ENCODE measurements at places on chromosomes 2 and 18.
A peak's percentile ranks its signal among the peaks of the same experiment; 100 is the strongest.

DNA sequence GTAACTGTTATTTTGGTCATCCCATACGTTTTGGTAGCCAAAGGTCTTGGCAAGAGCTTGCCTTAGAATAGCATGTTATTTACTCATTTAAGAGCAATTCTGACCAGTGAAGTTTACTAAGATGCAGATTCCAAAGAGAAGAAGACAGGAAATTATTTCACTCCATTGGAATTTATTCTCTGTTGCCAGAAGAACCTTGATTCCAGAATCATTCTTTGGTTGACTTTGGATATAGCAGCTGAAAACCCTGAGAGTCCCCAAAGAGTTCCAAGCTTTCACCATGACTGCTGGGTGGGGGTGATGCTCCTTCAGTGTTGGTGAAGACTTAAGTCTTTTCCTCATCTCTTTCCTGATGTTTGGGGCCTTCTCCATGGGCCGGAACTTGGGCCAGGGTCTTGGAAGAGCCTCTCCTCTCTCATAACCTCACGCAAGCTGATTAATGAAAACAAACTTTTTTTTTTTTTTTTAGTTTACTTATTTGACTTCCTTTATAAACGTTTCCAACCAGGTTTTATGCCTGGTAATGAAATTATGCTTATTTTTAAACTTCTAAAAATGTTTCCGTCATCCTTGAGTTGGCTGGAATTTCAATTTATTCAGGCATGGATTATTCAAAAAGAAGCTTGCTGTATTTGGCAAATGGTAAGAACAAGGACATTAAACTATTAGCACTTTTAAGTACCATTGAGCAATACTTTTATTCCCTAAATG, 192.0 kb downstream of the MTX2 start:
- DNase-seq, result no peak

GRCh38 chr18:11073971-11074370, 75.4 kb downstream of the PIEZO2 start:
- no peak for DNase-seq

- no peak for DNase-seq
These were observed 1397.6 kb upstream of the DDX18 start for GRCh38 chr2:116416731-116417377.

DNA sequence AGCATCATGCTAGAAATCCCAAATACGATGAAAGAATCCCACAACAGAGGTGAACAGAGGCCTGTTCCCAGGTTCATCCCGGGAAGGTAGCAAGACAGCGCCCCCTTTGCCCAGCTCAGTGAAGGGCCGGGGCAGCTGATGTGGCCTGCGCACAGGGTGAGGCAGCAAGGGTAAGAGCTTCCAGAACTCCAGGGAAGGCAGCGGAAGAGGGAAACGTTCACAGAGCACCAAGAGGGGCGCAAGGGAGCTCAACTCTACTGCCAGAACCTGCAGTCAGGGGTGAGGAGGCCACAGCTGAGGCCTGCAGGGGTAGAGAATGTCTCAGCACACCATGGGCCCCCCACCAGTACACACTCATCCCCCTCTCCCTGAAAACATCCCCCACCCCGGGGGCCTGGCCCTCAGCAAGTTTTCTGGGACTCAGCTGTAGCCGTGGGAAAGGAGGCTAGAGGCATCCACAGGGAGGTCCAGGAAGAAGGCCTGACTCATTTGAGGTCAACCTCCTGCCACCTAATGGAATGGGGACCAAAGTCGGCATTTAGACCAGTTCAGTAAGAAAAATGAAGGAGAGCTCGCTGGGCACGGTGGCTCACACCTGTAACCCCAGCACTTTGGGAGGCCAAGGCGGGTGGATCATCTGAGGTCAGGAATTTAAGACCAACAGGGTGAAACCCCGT, 95.6 kb upstream of the ASAP2 start:
- DNase-seq, result no peak

- DNase-seq, result no peak
These were observed 3.6 kb downstream of the CNOT11 start for GRCh38 chr2:101256316-101256715.

DNA sequence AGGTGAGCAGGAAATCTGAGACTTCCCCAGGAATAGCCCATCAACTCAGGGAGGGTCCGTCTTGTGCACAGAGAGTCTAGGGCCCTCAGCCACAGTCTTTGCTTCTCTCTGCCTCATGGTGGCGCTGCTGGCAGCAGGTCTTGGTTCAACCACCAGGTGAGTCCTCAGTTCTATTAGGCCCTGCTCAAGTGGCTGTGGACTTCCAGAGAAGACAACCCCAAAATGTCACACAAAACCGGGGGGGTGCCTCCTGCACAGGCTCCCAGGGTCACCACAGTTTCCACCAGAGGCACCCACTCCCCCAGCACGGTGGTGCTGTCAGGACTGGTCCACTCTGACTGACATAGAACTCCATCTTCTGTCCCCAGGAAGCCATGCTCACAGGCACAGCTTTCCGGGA, 2.4 kb upstream of the CHRNG start:
- peak; percentile 58 for DNase-seq

DNA sequence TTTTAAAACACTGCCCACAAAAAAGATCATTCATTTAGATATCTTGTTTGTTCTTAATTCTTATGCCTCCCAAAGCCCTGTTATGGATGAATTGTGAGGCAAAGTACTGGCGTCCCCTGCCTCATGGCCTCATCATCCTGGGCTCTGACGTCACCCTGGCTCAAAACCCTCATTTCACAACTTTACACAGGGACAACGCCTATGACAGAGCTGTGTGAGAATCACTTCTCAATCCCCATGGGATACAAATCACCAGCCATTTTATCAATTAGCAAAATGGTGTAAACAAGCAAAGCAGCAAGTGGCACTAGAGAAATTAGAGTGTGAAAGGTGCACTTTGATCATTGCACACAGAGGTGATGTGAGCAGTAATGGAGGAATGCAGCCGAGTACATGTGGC, 16.6 kb downstream of the FHOD3 start:
- DNase-seq, result no peak

DNA sequence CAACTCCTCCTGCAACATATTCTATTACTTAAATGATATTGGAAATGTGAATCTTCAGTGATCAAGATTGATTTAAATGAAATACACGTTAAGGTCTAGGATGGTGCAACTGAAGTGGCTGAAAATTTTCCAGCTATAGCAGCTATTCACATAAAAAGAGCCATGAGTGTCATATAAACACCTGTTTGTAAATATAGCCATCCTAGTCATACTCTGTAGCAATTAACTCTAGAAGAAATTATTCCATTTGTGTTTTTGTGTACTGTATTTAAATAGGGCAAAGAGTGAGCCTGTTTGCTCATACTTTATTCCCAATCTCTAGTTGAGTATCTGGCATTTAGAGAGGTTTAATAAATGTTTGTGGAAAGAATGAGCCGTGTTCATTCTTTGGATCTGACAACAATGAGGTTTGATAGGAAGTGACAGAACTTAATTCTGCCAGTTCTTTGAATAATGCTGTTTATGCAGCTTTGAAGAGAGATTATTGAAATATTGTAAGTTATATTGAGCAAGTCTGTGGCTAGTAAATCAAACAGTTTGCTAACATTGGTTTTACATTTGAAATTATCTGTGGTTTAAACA, 49.7 kb downstream of the BABAM2 start:
- DNase-seq, result no peak

GRCh38 chr2:228652366-228652765, 470.9 kb upstream of the SPHKAP start:
- no peak for DNase-seq

DNA sequence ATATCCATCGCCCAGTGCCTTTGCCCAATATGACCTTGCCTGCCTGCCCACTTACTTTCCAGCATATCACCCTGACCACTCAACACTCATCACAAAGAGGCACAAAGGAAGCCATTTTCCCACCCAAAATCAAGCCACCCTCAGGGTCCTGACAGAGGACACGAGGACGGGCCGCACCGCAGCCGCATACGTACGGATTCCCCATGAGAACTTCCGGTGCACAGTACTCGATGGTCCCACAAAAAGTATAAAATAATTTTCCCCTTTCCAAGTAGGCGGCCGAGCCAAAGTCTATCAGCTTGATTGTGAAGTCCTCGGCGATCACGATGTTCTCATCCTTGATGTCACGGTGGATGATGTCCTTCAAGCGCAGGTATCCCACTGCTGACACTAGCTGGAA, 10.0 kb upstream of the MTERF4 start:
- DNase-seq, result no peak

- DNase-seq, result no peak
These were observed 39.3 kb upstream of the GYPC start for GRCh38 chr2:126616606-126617069.

DNA sequence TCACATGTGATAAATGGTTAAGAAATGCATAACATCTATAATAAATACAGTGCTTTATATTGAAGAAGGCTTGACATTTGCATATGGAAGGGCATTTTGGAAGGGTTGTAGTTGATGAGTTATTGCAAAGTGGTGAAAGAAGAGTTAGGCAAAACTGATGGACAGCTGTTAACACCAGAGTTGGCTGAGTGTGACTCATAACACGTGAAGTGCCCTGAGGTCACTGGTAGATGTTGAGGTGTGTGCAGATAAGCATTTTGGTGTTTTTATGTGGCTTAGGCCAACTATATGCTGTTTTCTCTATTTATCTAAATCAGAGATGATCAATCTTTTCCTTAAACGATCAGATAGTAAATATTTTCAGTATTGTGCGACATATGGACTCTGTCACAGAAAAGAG, 154.3 kb upstream of the KCNH7 start:
- no peak for DNase-seq

GRCh38 chr2:99631700-99632099, 141.9 kb upstream of the REV1 start:
- DNase-seq, result no peak

DNA sequence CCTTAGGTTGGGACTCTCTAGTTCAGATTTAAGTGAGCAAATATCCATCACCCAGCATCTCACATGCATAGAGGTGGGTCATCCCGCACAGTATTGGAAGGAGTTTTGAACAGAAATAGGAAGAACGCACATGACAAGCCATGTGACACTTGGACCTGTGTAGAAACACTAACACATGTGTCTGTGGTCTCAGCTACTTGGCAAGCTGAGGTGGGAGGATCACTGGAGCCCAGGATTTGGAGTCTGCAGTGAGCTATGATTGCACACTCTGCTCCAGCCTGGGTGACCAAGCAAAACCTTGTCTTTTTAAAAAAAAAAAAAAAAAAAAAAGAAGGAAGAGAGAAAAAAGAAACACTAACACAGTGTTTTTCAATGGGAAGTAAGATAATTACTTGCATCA, 5.4 kb upstream of the MTCL1 start:
- no peak for DNase-seq

DNA sequence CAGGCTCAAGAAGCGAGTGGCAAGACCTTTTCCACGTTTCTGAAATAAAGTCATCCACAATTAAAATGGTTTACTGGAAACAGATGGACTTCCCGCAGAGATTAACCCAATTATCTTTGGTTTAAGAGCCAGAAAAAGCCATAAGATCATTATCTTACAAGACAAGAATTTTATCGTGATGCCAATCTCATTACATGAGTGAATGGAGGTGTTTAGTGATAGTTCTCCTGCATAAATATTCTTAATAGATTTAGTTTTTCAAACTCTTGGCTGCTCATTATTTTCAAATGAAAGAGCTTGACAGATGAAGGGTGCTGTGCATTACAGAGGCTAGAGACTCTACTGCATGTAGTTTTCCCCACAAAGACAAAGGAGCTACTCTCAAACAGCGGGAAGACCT, 1028.4 kb upstream of the PIK3C3 start:
- no peak for DNase-seq

DNA sequence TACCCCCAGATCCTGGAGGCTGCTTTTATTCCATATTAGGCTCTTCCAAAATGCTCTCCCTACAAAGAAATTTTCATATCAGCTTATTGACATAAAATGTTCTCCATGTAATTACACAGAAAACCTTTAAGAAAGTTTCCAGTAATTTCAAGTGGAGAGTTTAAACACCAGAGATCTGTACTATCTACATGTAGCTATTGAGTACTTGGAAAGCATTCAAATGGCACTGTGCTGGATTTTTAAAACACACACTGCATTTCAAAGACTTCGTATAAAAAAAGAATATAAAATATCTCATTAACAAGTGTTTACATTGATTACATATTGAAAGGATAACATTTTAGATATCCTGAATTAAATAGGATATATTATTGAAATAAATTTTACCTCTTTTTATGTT, 182.4 kb upstream of the ZNF521 start:
- no peak for DNase-seq

- no peak for DNase-seq
These were observed 116.8 kb upstream of the GATA6 start for GRCh38 chr18:22052405-22053105.

- no peak for DNase-seq
These were observed 403.3 kb upstream of the FANCL start for GRCh38 chr2:58644451-58644850.

GRCh38 chr2:150572961-150573395, 85.5 kb upstream of the RND3 start:
- DNase-seq, result peak; percentile 22

GRCh38 chr2:150088538-150088937, 398.9 kb downstream of the RND3 start:
- no peak for DNase-seq

DNA sequence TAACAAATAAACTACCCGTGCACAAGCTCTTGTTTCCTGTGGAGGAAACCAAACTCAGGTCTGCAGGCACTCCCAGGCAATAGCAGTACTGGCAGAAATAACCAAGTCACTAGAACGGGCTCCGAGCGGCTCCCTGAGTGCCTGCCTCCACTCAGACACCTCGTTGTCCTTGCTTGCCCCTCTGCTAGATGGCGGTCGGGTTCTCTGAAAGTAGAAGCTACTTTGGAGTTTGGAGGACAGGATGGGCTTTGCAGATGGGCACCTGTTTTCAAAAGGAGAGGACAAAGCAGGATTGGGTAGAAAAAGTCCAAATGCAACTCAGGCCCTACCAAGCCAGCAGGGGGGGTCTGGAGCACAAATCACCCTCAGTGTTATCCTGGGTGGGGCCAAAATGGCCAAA, 136.4 kb downstream of the LRRC30 start:
- DNase-seq, result no peak

DNA sequence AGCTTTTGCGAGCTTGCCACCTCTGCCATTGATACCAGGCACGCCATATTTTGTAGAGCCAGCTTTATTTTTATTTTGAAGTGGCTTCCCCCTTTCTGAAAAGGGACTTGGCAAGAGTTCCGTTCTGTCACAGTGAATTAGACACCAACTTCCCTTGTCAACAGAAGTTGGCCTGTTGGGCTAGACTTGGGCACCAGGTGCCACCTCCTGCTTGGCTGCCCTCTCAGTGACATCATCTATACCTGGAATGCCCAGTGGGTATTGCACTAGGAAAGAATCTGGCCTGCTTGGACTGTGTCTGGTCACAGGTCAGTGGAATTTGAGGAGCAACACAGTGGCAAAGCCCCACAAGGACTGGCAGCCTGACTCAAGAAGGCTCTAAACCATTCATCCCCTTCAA, 101.0 kb downstream of the BCL2L11 start:
- DNase-seq, result no peak

DNA sequence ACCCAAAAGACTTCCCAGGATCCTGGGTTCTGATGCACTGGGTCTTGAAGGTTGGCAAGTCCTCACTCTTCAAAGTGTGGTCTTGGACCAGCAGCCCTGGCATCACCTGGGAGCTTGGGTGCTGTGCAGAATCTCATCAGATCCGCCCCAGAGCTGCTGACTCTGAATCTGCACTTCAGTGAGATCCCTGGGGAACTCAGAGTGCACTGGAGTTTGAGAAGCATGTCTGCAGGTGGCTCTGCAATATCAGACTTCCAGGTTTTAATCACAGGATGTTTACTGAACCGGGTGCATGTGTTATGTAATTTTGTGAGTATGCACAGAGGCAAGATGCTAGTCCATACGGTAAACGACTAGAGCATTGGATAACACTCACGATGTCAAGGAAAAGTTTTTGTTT, 58.0 kb upstream of the BOD1L2 start:
- DNase-seq, result no peak

Measured in GM13976 (cell line).